Cortex of kidney (tissue), 1 donor: ENCODE measurements at places on chromosomes 12 and 14.

GRCh38 chr14:20698934-20699333, 10.4 kb downstream of the ANG start:
- DNase-seq = no peak

- DNase-seq = no peak
Measured at GRCh38 chr14:96442355-96442754, 50.4 kb downstream of the AK7 start.

GRCh38 chr12:68510397-68510796, 100.3 kb upstream of the RAP1B start:
- DNase-seq = no peak

GRCh38 chr14:105601360-105602242, 75.2 kb downstream of the TMEM121 start:
- DNase-seq = no peak

- DNase-seq = no peak
Measured at GRCh38 chr14:42299692-42300091, 693.0 kb downstream of the LRFN5 start.

DNA sequence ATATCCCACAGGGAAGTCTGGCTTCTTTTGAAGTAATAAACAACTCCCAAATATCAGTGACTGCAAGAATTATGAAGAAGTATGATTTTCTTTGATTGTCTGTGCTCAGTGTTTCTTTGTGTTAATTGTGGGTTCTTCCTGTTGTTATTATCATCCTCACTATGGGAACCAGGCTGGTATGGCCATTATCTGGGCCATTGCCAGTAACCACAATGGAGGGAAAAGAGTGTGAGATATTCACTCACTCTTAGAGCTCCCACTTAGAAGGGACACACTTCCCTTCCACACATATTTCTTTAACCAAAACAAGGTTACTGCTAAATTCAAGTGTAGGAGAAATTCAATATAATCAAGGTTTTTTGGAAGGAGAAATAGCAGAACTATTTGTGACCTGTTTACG, 503.7 kb downstream of the SLC6A15 start:
- no peak for DNase-seq

DNA sequence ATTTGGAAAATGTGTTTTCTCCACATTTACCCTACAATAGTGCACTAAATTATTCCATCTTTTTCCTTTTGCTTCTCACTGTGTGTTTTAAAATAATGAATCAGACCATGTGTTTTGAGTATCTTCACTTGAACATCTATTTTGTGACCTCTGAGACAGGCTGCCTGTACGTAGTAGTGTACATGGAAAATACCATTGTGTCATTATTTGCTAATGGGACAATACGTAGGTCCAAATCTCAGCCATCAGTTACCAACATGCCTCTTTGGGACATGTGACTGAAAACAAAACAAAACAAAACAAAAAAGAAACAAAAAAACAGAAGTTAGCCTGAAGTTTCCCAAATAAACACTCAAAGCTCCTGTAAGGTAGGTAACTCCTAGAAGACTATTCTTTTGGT, 7.1 kb upstream of the MYF6 start:
- no peak for DNase-seq

DNA sequence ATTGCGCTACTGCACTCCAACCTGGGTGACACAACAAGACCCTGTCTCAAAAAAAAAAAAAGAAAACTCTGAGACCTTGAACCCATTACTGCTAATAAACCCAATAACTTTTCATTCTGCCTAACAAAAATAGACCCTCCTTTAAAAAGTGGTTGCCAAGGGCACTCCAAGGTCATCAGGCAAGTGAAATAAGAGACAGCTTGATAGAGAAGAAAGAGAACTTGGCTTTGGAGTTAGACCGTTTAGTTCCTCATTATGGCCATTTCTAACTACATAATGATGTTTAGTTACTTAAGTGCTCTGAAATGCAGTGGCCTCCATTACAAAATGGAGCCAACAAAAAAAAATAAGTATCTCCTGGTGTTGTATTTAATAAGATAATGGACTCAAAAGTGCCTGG, 55.9 kb downstream of the PHLDA1 start:
- DNase-seq = no peak

GRCh38 chr14:79468486-79468885, 742.8 kb downstream of the DIO2 start:
- no peak for DNase-seq

DNA sequence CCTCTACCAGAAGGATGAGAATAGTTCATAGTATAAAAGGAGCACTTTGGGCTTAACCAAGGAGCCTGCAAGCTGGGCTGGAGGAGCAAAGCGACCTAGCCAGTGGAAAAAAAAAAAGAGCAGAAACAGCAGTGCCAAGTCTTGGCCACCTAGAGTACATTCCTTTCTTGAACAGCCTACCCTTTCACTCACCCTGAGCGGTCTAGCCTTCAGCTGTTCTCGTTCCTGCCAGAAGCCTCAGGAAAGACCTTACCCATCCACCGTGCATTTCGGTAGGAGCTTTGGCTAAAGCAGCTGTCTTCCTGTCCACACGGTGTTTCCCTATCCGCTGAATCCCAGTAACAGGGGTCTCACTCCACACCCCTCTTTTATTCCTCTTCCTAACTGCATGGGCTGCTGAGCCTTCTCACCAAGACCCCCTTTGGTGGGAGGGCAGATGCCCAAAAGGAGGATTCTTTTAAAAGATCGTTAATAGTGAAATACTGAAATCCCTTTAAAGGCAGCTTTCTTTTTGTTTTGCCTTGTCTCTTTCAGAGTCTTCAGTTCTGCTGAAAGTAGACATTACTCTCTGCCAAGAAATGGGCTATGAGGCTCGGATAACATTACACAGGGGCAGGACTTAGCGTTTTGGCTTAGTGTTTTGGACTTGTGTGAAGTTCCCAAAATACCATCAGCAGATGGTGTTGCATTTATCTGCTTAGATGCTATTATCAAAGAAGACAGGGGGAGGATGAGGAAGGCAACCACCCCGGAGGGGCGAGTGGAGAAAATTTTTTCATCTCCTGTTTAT, 88.5 kb upstream of the METAP2 start:
- no peak for DNase-seq

DNA sequence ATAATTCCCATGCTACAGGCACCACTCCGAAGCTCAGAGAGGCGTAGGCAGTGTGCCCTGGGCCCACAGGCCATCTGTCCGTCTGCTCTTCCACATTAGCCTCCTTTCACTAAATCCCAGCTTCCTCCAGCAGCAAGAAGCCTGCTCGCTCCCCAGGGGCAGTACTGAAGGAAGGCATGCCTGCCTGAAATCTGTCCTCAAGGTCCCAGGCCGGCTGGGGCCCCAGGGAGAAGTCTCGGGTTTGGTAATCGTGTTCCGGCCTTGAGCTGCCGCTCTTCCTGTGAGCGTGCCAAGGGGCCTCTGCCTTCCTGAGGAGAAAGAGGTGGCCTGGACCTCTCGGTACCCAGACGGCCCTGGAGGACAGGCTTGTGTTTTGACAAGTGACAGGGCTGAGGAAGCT, 15.2 kb upstream of the DLK1 start:
- DNase-seq = no peak

DNA sequence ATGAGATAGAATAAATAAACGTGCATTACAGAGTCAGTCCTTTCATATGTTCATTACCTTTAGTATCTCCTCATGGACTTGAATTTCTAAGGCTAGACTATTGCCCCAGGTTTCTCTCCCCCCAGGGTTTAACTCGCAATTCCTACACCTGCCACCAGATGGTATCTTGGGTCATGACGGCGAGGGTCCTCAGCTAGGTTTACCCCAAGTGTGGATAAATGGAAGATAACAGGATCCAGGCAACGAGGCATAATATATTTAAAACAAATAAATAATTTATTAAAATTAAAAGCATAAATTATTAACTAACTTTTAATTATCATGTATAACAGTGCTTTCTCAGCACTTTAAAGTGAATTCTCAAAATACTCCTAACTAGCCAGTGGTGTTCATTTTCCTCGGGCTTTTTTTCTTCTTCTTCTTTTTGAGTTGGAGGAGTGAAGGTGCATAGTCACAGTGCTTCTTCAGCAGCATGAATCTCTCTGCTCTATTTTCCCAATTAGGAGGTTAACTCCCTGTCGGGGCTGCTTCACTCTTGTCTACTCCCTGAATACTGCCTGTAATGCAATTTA, 243.5 kb upstream of the CAND1 start:
- DNase-seq = no peak

DNA sequence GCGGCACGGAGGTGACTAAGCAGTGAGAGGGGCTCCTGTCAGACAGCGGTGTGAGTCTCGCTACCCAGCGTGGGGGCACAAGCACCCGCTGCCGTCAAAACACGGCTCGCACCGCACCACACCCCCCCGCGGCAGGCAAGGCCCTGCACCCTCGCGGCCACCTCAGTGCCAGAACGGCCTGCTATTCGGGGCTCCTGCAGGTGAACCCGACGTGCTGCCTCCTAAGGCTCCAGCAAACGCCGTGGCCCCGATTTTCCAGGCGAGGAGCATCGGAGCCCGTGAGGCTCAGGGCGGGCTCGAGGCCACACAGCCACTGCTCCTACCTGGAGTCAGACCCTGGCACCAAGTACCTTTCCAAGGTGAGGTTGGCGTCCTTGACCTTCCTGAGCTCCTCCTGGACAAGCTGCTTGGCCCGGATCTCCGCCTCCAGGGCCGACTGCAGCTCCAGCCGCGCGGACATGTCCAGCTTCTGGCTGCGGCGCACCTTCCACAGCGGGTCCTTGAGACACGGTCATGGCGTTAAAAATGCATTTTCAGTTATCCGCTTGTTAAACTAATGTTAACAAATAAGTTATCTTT, 41.8 kb downstream of the AMN start:
- no peak for DNase-seq

DNA sequence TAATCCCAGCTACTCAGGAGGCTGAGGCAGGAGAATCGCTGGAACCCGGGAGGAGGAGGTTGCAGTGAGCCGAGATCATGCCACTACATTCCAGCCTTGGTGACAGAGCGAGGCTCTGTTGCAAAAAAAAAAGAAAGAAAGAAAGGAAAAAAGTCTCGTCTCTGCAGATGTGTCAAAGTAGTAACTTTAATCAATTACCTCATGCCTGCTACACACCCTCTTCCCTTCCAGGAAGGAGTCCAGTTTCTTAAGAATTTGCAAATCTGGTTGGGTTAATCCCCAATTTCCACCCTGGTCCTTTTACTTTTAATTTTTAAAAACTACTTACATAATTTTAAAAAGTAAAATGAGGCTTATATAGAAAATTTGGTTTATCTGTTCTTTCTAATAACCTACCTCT, 234.5 kb upstream of the KITLG start:
- DNase-seq = no peak

DNA sequence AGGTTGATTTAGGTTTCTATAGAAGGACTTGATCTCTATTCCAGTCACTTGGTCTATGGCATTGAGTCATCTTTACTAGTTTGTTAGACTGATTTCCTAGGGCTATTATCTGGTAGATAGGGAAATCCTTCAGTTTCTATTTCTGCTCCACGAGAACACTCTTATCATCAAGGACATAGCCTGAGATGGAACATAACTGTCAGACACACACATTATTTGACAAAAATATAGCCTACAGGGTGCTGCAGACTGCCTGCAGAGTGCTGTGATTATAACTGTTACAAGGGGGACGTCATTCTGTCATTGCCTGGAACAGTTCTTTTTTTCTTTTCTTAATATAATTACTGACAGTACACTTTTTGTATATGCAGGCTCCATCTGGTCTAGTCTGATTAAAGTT, 82.0 kb downstream of the TMEM117 start:
- DNase-seq = no peak

DNA sequence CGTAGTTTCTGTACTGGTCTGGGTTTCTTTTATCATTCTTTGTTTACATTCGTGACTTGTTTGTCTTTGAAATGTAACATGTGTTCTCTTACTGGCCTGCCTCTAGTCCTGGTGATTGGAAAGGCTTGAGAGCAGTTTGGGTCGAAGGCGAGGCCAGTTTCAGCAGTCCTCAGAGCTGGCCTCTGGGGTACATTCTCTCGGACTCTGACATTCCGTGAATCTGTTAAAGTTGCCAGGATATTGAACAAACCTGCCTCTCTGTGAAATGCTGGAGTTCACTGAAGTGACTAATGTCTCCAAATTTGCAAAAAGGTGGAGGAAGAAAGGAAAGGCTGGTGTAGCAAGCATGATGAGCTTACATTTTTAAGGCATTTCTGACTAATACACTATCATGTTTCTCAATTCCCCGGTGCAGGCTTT, 1.5 kb downstream of the PLEKHA5 start:
- no peak for DNase-seq

DNA sequence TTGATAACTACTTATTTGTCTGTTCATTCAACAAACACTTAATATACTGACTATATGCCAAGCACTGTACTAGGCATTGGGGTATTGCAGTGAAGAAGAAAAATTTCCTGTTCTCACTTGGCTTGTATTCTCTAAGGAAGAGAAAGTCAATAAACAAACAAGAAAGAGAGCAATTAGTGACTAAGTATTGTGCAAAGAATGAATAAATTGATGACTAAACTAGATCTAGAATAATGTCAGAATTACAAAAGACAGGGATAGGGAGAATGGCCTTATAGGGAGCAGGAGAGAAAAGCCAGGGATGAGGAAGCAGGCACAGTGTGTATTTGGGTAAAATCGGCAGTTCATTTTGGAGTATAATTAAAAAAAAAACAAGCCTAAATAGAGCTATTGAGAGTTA, 4.2 kb upstream of the LIN7A start:
- DNase-seq = no peak

DNA sequence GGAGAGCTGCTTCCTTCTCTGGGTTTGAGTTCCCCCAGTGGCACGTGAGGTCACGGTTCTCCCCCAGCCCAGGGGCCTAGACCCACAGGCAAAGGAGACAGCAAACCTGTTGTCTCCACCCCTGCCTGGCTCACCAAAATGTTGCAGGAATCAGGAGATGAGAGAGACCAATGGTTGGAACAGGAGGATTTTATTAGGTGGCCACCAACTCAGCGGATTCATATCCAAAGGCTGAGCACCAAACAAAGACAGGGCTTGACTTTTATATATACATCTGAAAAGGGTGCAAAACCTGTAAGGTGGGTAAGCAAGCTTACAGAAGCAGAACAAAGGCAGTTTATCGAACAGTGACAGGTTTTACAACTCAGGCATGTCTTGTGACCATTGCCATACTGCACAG, 9.2 kb upstream of the ADAM21 start:
- DNase-seq = no peak

- no peak for DNase-seq
Measured at GRCh38 chr12:57145460-57146059, 1.9 kb downstream of the LRP1-AS start.

- no peak for DNase-seq
Measured at GRCh38 chr12:66062290-66062625, 68.3 kb downstream of the LLPH start.

DNA sequence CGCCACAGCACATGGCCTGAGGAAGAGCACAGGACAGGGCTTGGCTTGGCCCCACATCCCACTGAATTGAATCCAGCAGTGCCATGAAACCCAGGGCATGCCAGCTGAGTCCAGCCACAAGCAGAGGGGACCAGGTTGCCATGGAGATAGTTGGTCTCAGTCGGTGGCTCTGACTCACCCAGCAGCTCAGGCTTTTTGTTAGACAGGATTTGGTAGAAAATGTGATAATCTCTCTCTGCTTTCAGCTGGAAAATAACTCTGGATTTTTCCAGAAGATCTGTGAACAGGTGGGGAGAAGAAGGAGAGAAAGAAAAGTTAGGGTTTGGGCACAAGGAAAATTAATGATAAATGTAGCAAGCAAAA, 4.8 kb downstream of the MYH7 start:
- DNase-seq = no peak
